ENCODE measurements at places on chromosomes 5 and 9. TPM values are rescaled to one million over a fixed set of nuclear protein-coding genes. Genes with fewer than 3 reads are reported as not detected.

EDIL3 gene
- 7.5 TPM for total RNA-seq

GRCh38 chr5:143064218-143064641 lies 294.1 kb downstream of the ARHGAP26 start:
- DNase-seq, result no peak

GRCh38 chr5:61632064-61632463 lies 300.0 kb downstream of the ZSWIM6 start:
- no peak for DNase-seq

FOXE1 gene
- total RNA-seq, result not detected

DNA sequence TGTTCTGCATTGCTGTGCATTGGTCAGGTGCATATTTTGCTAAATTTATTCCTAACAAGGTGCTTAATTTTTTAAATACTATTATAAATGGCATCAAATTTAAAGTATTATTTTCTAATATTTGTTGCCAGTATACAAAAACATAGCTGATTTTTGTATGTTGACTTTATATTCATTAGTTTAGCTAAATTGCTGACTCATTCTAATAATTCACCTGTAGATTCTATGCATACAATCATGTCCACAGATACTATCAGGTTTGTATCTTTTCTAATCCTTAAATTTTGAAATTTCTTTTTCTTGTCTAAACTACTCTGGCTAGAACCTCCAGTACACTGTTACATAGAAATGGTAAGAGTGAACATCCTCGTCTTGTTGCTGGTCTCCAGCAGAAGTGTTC lies 657.6 kb downstream of the CCDC171 start:
- no peak for DNase-seq

GRCh38 chr5:167140548-167141291 lies 1150.7 kb upstream of the WWC1 start:
- DNase-seq, result no peak

GRCh38 chr9:114549697-114550330 lies 37.8 kb upstream of the ATP6V1G1 start:
- no peak for DNase-seq

DNA sequence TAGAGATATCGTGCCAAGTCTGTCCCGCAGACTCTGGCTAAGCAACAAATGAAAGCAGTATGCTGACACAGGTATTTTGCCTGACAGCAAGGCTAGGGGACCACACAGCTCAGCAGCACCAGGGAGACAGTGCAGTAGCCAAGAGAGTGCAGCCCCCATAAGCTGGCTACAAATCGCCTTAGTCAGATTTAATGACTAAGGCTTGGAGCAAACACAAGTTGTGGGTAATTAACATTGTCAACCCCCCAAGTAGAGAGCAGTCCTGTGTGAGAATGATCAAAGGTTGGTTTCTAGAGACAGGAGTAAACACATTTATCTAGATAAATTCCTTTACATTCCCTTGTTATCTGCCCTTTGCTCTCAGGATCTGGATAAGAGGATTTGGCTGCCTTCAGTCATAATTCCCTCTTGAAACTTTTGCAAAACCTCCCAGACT lies 1434.5 kb upstream of the CDH6 start:
- no peak for DNase-seq

ECM2 gene
- total RNA-seq, result 55.7 TPM

PLPP7 gene
- 11.7 TPM for total RNA-seq

DNA sequence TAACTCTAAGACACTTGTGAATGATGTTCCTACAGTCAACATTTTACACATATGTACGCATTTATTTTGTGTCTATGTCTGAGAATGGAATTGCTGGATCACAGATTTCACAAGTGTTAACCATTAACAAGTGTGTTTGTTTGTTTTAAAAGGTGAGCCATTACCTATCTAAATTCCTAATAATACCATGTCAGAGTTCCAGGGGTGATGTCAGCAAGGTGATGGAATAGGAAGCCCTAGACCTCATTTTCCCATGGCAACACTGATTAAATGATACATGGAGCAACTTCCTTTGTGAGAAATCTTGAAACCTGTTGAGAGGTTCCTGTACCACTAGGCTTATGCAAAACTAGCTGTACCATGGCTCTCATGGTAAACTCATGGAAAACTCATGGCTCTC lies 309.7 kb downstream of the CYLC2 start:
- DNase-seq, result no peak

- no peak for DNase-seq
Measured at GRCh38 chr9:15178631-15179030, 128.4 kb downstream of the TTC39B start.

ZNF782 gene
- 9.8 TPM for total RNA-seq

DNA sequence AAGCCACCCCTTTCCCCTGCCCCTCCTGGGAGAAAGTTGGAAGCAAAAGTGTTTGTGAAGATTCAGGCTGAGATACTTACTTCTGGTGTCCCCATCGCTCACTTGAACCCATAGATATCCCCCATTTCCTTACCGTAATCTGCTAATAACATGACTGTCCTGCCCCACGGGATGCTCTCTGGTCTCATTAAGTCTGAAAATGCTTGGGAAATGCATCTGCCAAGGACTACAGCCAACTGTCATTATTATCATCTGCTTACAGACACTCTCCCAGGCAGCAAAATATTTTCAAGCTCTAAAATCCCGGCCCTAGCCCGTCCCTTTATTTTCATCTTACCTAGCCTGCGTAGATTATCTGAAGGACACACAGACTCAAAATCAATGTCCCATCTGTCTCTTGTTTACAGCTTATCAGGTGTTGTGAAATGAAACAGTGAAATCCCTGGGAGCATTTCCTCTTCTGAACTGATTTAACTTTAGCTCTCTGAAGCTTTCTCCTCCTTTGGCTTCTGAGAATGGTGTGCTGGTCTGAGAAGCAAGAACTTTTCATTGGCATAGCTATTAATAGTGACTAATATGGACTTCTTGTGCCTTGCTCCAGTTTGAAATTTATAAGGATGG lies 126.9 kb upstream of the OSMR start:
- no peak for DNase-seq

- DNase-seq, result no peak
Measured at GRCh38 chr9:38081356-38082108, 12.5 kb upstream of the SHB start.

DNA sequence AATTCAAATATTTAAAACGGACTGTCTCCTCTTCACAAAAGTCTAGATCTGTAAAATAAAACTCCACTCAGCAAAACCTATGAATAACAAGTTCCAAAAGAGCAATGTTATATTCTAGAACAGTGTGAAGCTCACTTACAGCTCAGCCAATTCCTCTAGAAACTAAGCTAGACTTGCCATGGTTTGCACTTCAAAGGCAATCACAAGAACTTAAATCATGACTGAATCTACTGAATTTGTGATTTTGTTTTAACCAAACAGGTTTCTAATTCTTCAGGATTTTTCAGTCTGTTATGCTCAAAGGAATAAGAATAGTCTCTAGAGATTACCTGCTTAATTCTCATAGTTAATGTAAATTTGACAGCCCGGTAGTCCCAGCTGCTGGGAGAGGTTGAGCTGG lies 1.4 kb upstream of the PKD2L2 start:
- no peak for DNase-seq

GRCh38 chr5:129768735-129769134 lies 20.8 kb downstream of the MINAR2 start:
- no peak for DNase-seq
